ENCODE measurements at places on chromosomes 16 and 17.

- DNase-seq: no peak
Measured at GRCh38 chr16:31695667-31696066, 168.0 kb downstream of the AHSP start.

GRCh38 chr17:8894673-8895578 is 27.5 kb upstream of the PIK3R6 start:
- no peak for DNase-seq

GRCh38 chr16:75241412-75241811 is 10.0 kb downstream of the BCAR1 start:
- no peak for DNase-seq

DNA sequence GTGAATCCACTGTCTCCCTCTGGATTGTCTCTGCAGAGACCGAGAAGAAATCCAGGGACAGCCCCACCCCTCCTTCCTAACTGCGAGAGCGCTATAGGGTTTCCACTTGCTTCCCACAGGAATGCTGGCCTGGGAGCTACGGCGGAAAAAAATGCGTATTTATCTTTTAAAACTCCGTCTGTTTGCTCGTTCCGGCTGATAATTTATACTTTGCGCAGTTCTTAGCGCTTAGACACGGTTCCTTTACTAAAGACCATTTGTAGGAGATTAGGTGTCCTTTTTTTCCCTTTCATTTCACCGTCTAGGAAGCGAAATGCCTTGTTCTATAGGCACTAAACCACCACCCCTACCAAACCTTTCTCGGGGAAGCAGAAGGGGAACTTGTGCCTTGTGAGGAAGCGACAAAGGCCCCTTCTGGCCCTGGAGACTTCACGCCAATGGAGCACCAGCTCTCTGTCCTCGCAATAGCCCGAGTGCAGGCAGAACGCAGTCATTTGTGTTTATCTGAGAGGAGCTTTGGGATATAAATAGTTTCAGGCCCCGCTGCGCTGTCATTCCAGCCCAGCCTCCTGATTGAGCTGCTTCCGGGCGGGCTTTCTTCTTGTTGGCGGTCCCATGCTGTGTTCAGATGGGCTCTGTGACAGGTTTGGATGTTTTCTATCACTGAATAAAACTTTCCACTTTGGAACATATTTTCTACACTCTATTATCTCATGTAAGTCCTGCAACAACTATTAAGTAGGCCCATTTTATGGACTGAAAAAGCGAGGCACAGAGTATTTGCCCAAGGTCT is 791 bp upstream of the SUPT4H1 start:
- DNase-seq: no peak

DNA sequence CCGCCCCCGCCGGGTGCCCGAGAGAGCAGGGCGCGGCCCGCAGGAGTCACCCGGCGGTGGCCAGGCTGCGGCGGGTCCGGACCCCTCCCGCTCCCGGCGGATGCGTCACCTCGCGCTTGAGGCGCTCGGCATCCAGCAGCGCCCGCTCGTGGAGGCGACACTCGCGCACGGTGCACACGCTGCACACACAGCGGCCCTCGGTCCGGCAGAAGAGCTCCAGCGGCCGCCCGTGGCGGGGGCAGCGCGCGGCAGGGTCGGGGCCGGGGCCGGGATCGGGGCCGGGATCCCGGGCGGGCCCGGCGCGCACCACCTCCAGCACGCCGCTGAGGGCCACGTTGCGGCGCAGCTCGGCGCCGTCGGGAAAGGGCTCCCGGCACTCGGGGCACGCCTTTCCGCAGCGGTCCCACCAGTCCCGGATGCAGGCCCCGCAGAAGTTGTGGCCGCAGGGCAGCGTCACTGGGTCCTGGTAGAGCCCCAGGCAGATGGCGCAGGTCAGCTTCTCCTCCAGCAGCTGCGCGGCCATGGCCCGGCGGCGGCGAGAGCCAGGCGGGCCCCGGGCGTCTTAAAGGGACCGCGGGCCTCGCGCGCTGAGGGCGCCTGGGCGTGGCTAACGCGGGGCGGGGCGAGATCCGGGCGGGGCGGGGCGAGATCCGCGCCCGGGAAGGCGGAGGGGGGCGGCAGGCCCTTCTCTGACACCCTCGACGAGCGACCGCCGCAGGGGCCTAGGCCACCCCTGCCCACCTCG is at the start of gene TRIM65:
TSS of gene TRIM65 (minus strand) at position 537 of the 745 bp plus-strand sequence. CDS start at position 523, 14 bp downstream.
- peak; percentile 64 for DNase-seq

GRCh38 chr17:38353086-38353604 is 1.5 kb downstream of the SOCS7 start:
- no peak for DNase-seq

DNA sequence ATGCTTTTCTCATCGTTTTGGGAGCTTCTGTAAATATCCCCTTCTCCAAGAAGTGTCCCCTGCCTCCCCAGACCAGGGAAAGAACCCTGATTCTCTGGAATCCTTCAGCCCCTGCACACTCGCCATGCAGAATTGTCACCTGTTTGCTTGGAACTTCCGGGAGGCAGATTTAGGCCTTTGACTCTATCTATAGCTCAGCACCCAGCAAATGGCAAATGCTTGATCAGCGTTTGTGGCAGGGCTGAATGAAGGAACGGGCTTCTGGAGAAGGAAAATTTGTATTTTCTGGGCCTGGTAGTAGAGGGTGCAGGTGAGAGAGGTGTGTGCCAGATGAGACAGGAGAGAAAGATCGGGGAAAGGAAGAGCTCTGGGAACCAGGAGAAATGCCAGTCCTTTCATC is 18.3 kb upstream of the CACNG4 start:
- no peak for DNase-seq

GRCh38 chr16:58499615-58500351 is at the start of gene NDRG4:
TSS of gene NDRG4 (plus strand) at chr16:58500143. CDS start at chr16:58500249, 106 bp downstream.
- DNase-seq: peak; percentile 43

GRCh38 chr16:84413244-84414004 is 45.1 kb downstream of the ATP2C2 start:
- no peak for DNase-seq

GRCh38 chr16:71758293-71758760 is 33.8 kb upstream of the PHLPP2 start:
- no peak for DNase-seq

All from stimulated activated CD4-positive, alpha-beta T cell treated with anti-CD3 and anti-CD28 coated beads, Interleukin-15, amount 100 ng/mL, for 48 hours (primary cell).